ENCODE measurements at places on chromosomes 13 and 19.
A peak's percentile ranks its signal among the peaks of the same experiment; 100 is the strongest.

DNA sequence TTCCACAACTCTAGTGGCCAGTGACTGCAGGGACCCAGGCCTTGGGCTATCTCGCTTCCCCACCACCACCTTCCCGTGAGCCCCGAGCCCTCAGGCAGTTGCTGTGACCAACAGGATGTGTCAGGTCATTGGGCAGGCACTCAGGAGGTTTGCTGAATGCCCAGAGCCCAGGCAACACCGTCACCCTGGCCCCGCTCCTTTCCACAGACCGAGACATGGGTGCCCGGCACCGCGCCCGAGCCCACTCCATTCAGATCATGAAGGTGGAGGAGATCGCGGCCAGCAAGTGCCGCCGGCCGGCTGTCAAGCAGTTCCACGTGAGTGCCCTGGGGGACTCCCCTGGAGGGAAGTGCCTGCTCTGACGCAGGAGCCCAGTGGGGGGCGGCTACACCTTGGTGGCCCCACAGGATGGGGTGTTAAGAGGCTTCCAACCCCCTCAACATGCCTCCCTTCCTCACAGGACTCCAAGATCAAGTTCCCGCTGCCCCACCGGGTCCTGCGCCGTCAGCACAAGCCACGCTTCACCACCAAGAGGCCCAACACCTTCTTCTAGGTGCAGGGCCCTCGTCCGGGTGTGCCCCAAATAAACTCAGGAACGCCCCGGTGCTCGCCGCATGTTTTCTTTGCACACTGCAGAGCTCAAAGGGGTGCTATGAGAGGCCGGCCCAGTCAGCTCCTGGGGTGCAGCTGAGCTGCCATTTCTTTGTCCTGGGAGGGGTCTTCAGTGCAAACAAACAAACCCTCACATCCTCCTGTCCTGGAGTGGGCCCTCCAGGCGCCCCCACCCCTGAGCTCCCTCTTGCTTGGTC, 3.2 kb downstream of the RPL18A start:
- DNase-seq = no peak

DNA sequence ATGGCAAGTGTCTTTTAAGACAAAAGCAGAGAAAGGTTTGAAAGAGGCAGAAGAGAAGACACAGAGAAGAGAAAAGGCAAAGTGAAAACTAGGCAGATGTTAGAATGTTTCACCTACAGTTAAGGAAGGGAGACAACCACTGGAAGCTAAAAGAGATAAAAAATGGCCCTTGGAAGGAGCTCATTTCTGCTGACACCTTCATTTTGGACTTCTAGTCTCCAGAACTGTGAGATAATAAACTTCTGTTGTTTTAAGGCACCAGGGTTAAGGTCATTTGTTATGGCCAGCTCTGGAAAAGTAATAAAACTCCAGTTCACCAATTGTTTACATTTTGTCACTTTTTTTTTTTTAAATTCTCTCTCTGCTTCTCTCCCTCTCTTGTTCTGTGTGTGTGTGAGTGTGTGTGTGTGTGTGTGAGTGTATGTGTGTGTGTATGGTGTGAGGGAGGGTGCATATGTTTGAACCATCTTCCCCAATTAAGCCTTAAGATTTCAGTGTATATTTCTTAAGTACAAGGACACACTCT, 374.6 kb downstream of the DACH1 start:
- DNase-seq = no peak

DNA sequence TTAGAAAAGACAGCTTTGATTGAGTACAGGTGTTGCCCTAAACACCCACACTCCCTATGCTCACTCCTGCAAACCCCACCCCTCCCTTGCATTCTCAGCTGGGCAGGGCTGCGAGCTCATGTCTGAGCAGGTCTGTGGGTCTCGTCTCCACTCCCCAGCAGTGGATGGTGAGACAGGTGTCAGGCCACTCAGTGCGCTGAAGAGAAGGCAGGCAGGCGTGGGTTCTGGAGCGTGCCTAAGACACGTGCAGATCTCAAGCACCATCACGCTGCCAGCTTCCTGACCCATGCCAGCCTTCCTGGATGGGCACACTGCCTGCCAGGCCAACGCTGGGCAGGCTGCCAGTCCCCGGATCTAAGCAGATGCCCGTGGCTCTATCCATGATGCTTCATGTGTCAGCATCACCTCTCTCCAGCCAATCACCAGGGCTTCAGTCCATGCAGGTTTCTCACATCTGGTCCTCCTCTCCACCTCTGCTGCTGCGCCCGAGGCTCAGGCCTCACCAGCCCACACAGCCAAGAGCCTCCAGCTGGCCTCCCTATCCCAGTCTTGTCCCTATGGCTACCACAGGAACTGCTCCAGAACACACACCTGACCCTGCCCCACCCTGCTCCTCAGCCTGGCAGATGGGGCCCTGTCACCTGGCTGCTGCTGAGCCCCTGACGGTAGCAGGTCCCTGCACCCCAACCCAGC, 42.6 kb downstream of the EPS15L1 start:
- DNase-seq = no peak

DNA sequence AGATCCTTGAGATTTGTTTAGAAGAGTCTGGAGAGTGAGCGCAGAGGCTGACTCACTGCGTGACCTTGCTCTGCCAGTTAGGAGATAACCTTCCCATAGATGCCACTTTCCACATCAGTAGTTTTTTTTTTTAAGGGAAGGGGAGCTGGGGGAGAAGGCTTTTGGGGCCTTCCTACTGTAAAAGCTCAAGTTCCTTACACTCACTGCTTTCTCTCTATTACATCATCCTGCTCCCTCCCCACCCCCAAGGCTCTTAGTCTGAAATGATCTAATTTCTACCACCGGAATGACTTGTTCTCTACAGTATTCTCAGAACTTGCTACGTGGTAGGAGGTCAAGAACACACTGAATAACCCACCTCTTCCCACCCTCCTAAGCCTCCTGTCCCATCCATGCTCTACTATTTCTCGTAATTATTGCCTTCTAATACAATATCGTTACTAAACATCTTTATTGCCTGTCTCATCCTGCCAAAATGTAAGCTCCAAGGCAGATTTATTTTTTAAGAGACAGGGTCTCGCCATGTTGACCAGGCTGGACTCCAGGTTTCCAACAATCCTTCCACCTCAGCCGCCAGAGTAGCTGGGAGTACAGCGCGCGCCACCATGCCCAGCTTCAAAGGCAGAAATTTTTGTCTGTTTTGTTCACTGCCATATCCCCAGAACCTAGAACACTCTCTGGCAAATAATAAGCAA, 1.2 kb downstream of the LONP1 start:
- peak; percentile 92 for DNase-seq

DNA sequence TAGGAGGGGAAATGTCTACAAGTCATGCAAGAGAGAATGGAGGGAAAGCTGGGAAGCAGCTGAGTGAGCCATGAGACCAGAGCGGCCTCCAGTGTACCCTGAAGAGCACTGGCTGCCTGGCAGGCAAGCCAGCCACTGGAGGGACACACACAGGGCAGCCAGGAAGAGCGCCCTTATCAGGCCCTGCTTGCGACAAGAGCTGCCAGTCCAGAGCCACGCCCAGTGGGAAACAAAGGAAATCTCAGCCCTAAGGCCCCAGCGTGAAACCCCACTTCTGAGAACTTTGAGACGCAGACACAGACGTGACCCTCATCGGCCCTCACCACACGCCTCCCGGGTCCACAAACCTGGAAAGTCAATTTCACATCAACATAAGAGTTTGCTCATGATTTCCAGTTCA, 105.0 kb downstream of the STK24 start:
- no peak for DNase-seq

DNA sequence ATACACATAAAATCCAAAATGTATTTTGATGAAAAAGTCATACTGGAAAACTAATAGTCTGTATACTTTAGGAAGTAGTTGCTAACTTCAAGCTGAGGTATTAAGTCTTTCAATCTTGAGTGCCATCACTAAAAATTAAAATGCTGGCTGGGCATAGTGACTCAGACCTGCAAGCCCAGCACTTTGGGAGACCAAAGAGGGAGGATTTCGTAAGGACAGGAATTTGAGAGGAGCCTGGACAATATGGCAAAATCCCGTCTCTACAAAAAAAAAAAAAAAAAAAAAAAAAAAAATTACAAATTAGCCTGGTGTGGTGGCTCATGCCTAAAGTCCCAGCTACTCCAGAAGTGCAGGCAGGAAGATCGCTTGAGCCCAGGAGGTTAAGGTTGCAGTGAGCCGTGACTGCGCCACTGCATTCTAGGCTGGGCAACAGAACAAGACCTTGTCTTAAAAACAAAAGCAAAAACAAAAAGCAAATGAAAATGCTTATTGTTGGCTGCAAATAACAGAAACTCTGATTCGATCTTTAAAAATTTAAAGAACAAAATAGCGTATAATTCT, 1994.2 kb upstream of the PCDH20 start:
- no peak for DNase-seq

- DNase-seq = peak; percentile 79
These were observed 23.5 kb downstream of the POU2F2 start for GRCh38 chr19:42108527-42109389.

DNA sequence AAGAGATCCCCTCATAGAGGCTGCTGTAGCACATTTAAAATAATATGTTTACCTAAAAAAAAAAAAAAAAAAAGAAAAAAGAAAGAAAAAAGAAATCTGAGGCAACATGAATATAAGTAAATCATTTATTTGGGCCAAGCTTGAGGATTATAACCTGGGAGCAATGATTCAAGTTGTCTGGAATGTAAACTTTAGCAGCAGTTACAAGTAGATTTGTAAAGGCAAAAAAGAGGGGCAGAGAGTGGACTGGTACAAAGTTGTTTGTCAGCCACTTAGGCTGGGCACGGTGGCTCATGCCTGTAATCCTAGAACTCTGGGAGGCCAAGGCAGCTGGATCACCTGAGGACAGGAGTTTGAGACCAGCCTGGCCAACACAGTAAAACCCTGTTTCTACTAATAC, 11.3 kb downstream of the ZNF43 start:
- DNase-seq = peak; percentile 37

- DNase-seq = no peak
These were observed 935 bp downstream of the ARID3A start for GRCh38 chr19:926589-927350.

DNA sequence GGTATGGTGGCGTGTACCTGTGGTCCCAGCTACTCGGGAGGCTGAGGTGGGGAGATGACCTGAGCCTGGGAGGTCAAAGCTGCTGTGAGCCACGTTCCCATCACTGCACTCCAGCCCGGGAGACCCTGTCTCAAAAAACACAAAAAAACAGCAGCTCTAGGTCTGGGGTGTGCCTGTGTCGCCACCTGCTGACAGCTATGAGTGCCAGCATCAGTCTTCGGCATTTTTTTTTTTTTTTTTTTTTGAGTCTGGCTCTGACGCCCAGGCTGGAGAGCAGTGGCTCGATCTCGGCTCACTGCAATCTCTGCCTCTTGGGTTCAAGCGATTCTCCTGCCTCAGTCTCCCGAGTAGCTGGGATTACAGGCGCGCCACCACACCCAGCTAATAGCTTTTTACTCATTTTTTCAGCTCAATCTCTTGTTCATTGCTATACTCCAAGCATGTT, 10.1 kb downstream of the AP2S1 start:
- DNase-seq = peak; percentile 76

- peak; percentile 31 for DNase-seq
These were observed 85.0 kb downstream of the TDRD3 start for GRCh38 chr13:60482012-60482411.

GRCh38 chr19:45103508-45104319, 10.7 kb downstream of the PPP1R37 start:
- no peak for DNase-seq

DNA sequence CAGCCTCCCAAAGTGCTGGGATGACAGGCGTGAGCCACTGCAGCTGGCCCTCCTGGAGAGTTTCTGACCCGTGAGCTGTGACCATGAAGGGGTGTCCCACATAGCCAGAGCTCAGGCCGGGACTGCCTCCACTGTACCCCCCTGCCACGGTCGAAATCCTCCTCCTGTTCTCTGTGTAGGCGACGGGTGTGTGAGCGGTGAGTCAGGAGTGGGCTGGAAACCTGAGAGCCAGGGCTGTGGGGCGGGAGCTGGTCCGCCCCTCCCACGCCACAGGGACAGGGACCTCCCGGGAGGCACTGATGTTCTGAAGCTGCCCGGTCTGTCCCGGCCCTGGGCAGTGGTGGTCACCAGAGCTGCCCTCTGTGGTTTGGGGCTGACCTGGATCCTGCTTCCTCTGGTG, 3.9 kb downstream of the WDR18 start:
- DNase-seq = no peak

- DNase-seq = no peak
These were observed 171.6 kb downstream of the ZIC5 start for GRCh38 chr13:99800011-99800410.

GRCh38 chr13:79442221-79442620, 36.2 kb upstream of the RBM26 start:
- no peak for DNase-seq

DNA sequence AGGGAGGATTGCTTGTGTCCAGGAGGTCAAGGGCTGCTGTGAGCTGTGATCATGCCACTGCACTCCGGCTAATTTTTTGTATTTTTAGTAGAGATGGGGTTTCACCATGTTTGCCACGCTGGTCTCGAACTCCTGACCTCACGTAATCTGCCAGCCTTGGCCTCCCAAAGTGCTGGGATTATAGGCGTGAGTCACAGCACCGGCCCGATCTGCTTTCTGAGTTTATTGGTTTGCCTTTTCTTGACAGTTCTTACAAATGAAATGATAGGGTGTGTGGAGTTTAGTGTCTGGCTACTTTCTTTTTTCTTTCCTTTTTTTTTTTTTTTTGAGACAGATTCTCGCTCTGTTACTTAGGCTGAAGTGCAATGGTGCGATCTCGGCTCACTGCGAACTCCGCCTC, 848 bp downstream of the C19orf44 start:
- DNase-seq = no peak

GRCh38 chr19:3133793-3134116, 2.1 kb upstream of the GNA15 start:
- no peak for DNase-seq

DNA sequence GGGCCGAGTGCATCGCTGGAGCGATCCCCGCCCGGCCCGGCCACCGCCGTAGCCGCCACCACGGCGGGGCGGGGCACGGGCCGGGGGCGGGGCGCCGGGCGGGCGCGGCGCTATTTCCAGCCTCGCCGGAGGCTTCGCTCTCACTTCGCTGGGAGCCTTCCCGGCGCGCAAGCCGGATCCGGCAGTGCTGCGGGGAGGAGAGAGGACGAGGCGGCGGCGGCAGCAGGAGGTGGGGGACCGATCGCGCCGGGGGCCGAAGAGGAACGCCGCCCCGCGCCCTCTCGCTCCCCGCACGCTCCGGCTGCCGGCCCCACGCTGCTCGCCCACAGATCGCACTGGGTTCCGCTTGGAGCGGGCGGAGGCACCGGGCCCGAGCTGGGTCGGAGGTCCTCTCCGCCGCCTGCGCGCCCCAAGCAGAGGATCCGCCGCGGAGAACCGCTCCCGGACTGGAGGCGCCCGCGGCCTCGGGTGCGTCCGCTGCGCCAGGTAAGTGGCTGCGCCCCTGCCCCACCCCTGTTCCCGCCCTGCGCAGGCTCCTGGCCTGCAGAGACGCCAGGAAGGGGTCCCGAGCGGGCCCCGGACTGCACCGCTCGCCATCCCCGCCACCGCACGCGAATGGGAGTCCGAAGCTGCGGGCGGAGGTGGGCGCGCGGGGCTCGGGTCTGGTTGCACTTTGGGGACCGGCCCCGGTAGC, at the start of gene CHST8:
CHST8 (plus strand) TSS at position 143 of the 694 bp plus-strand sequence. CDS start 67,309 bp downstream, outside the sequence.
- no peak for DNase-seq

GRCh38 chr19:19115954-19116353, 22.3 kb downstream of the TMEM161A start:
- no peak for DNase-seq

Measured in fibroblast of lung (primary cell).